ENCODE measurements at places on chromosomes 1 and 21.

GRCh38 chr1:91948097-91948496, 1.1 kb upstream of the BRDT start:
- DNase-seq, result no peak

DNA sequence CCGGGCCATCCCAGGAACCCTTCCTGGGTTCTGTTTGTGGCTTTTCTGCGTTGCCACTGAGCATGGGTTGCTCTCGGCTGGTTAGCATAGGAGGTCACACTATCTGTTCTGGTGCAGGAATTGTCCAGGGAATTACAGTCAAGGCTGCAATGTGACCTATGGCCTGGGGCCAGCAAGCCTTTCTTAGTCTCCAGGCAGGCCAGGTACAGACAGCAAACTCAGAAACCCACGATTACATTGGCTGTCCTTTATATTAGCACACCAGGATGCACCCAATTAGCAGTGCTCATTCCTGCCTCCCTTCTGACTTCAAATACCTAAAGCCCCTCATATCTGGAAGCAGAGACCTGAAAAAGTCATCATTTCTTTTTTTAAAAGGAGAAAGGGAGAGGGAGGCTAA, 55.2 kb downstream of the CD247 start:
- no peak for DNase-seq

GRCh38 chr1:58813361-58813760, 29.5 kb upstream of the JUN start:
- no peak for DNase-seq

- DNase-seq, result no peak
Observed at GRCh38 chr1:43586136-43586731, 55.6 kb downstream of the PTPRF start.

DNA sequence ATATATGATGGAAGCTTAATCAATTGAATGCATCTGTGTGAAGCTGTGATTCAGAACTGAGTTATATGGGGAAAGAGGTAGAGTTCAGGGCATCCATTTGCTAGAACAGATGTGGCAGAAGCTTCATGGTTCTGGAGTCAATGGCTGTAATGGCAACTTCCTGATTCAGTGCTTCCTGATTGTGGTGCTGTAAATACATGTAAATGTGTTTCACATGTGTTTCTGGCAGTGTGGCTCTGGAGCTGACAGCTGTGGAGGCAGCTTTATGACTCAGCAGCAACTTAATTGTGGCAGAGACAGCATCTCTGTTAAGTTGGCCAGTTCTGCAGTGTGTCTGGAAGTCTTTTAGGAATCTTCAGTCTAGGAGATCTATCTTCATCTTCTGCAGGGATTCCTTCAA, 226.6 kb upstream of the ZRANB2 start:
- no peak for DNase-seq

DNA sequence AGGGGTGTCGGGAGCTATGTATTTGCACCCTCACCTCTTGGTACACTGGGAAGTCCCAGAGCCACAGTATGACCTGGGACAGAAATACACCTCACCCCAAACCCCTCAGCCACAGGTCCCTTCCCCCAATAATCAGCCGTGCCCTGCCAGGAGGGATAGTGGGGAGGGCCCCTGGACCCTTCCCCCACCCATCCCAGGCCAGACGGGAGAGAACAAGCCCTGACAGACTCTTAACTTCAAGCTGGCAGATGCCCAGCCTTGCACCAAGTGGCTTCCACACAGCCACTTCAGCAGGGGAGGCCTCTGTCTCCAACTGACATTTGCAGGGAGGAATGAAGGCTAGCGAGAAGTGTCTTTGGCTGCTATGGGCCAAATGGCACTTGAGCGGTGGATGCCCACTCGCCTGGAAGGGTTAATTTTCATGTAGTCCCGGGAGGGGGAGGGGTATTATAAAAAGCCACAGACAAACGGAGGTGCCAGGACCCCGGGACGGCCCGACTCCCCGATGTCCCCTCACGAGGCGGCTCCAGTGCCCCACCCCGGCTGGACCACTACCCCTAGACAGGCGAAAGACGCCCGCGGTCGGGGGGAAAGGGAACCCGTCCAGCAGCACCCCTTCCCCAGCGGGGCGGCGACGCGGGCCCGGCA, 495 bp downstream of the SYNC start:
- DNase-seq, result no peak

- DNase-seq, result no peak
Observed at GRCh38 chr1:230101556-230101955, 34.5 kb downstream of the GALNT2 start.

- DNase-seq, result no peak
Observed at GRCh38 chr1:118247593-118247992, 62.6 kb upstream of the SPAG17 start.

- DNase-seq, result no peak
Observed at GRCh38 chr1:230191855-230192254, 124.8 kb downstream of the GALNT2 start.

GRCh38 chr1:222994511-222995235, 148.4 kb downstream of the TLR5 start:
- DNase-seq, result no peak

GRCh38 chr21:41783476-41784180, 16.8 kb upstream of the RIPK4 start:
- no peak for DNase-seq

- no peak for DNase-seq
Observed at GRCh38 chr1:157047062-157047410, 1.5 kb upstream of the ARHGEF11 start.

DNA sequence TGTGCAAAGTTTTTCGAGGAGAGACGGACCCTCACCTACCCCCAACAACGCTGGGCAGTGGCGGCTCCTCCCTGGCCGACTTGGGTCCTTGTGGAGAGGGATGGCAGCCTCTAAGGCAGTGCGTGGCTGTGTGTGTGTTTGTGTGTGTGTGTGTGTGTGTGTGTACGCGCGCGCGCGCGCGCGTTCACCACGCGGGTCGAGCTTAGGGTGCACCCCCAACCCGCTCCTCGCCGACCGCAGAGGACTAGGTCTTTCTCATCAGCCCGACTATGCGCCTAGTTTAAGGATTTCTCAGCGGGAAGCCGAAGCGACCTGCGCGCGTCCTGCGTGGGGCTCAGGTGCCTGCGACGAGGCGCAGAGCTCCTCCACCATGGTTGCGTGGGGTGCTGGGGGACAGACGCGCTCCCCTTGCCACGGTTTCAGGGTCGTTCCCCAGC, 940 bp downstream of the SOX13 start:
- no peak for DNase-seq

- DNase-seq, result no peak
Observed at GRCh38 chr1:217721692-217722091, 90.5 kb downstream of the SPATA17 start.

GRCh38 chr1:219670426-219671149, 57.7 kb upstream of the ZC3H11B start:
- no peak for DNase-seq

GRCh38 chr1:184665360-184665759, 89.3 kb downstream of the EDEM3 start:
- no peak for DNase-seq

DNA sequence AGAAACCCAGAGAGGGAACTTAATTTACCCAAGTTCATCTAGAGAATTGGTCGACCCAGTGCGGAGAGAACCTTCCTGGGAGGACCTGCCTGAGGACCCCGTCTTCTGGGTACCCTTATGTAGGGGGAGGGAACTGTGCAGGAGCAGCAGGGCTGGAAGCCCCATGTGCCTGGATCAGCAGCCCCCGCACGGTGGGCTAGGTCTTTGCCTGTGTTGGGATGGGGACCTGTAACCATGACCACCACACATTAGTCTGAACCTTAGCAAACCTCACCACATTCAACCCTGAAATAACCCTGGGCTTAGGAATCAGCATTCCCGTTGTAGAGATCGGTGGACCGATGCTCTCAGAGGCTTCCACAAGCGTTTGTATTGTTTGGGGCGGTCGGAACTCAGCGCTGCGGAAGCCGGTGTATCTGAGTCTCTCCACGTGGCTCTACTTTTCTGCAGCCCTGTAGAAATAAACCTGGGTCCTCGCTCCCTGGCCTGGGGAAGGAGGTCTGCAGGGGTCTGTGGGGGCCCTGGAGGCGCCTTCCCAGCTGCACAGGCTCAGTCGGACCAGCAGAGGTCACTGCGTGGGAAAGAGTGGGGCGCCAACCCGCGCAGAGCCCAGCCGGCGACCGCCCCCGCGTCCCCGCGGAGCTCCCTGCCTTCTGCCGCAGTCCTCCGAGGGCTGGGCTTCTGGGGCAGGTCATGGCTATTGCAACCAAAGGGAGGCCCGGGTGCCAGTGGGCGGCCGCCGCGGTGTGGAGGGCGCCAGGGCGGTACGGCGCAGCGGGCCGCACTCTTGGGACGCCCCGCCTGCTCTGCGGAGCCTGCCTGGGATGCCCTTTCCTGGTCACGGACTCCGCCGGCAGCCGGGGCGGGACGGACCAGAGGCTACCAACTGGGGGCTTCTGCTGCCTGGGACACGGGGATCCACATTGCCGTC, 36.2 kb upstream of the KCNA10 start:
- no peak for DNase-seq

GRCh38 chr1:85623061-85623471, 42.5 kb downstream of the CCN1 start:
- DNase-seq, result no peak

- DNase-seq, result no peak
Observed at GRCh38 chr21:44805859-44806258, 4.2 kb upstream of the UBE2G2 start.

- no peak for DNase-seq
Observed at GRCh38 chr1:27560268-27561123, 43.4 kb downstream of the AHDC1 start.

- no peak for DNase-seq
Observed at GRCh38 chr1:23100074-23100748, 68.4 kb downstream of the LUZP1 start.

DNA sequence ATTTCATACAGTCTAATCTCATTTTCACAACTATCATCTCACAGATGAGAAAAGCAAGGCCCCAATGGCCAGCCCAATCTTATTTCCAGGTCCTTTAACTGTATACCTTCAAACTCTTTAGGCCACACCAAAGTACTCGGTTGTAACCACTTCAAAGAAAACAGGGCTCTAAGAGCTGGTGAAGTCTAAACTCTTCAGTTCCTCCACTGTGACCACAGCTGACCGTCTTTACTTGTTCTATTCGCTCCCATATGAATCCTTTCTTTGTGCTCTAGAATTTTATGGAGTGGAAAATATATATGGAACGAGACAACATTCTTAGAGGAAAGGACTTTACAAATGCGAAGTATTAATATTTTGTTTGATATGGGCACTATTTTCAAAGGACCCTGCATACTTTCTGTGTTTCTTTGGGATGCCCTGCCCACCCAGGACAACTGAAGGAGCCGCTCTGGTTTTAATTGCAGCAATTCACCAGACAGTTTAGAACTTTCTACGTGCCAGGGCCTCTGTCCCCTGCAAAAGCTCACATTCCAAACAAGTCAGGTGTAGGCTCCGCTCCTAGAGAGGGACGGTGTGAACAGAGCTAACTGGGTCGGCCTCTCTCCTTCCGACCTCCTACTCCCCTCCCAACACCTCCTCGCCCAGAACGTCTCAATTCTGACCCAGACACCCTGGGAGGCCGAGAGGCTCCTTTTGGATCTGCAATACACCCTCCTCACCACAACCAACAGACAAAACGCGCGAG, 15.7 kb downstream of the IER5 start:
- DNase-seq, result no peak

DNA sequence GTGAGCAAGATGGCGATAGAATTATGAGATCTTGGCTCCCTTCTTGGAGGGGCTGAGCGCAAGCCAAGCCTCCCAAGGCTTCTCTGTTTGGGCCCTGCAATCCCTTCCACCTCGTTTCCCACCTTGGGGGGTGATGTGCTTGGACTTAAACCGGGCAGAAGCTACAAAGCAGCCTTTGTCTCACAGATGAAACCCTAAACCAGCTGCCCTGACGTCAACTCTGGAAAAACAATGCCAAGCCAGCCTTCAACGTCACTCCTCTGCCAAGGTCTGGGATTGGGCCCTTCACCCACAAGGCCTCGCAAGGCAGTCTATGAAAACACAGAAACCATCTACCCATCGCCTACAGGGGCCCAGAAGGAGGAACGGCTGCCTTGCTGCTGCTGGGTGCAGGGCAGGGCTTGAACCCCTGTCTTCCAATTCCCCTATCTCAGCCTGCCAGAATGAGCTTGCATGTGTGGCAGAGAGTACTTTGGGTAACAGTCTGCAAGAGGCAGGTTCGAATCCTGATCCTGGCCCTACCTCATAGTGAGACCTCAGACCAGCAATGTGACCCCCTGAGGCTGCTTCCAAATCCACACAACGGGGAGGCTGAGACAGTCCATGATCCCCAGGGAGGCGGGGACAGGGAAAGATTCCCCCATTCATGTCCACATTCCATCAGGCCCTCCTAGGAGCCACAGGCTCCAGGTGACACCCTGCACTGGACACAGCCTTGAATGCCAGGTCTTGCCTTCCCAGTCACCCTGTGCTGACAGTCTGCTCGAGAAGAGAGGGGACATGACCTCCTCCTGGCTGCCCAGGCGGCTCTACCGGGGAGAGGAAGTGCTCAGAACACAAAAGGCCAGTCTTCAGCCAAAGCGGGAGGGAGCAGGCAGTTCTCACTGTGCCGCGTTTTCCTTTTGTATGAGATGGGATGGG, 15.0 kb downstream of the IFFO2 start:
- DNase-seq, result no peak

- DNase-seq, result peak; percentile 73
Observed at GRCh38 chr1:94926915-94927404, at the start of gene CNN3. Gene CNN3 (minus strand): TSS chr1:94927110. CDS start chr1:94926894, 216 bp downstream.

GRCh38 chr1:1564268-1564667, 10.4 kb downstream of the SSU72 start:
- no peak for DNase-seq

- no peak for DNase-seq
Observed at GRCh38 chr1:36387141-36387949, 1.6 kb upstream of the STK40 start.

DNA sequence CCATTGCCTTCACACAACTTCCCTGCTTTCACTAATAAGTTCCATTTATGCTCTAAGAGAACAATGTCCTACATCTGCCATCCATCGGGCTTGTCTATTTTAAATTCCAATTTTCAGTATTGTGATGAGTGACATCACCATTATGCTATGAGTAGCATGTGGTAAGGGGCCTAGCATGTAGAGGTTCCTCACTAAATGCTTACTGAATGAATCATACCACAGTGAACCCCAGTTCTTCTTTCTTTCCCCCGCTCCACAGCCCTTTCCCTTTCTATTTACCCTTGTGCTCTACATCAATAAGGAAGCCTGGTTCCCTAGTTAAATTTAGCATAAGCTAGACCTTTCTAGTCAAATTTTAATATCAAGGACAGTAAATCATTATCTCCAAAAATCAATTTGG, 195.0 kb upstream of the RGS18 start:
- DNase-seq, result no peak

Measured in left renal pelvis (tissue), 4 donors.